Fibroblast of skin of left quadriceps (primary cell): ENCODE measurements at places on chromosomes 1 and 21.
A peak's percentile ranks its signal among the peaks of the same experiment; 100 is the strongest.

DNA sequence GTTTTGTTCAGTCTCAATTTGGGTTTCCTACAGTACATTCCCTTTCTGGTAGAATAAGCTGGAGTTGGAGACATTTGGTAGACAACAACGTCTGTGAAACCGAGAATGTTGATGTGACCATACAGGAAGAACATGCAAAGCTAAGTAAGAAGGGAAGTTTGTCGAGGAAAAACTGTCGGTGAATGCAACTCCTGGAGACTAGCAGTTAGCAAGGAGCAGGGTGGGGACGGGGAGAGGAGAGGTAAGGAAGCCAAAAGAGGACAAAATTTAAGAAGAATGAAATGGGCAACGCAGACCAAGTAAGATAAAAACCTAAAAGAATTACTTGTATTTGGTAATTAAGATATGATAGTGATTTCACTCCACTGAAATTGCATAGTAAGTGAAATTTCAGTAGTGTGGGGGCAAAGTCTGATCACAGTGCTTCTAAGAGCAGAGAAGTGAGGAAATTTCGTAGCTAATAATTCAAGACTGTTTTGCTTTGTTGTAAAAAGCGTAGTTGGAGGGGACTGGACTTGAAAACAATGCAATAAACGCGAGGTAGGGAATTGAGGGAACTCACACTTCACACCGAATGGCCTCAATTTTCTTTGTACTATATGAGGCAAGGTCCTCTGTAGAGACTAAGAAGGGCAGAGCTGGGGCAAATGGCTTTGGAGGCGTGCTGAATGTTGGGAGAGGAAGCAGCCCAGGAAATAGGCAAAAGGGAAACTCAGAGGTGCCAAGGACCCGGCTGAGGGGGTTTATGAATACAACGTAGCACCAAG lies 787 bp upstream of the GIPC2 start:
- DNase-seq, result no peak

DNA sequence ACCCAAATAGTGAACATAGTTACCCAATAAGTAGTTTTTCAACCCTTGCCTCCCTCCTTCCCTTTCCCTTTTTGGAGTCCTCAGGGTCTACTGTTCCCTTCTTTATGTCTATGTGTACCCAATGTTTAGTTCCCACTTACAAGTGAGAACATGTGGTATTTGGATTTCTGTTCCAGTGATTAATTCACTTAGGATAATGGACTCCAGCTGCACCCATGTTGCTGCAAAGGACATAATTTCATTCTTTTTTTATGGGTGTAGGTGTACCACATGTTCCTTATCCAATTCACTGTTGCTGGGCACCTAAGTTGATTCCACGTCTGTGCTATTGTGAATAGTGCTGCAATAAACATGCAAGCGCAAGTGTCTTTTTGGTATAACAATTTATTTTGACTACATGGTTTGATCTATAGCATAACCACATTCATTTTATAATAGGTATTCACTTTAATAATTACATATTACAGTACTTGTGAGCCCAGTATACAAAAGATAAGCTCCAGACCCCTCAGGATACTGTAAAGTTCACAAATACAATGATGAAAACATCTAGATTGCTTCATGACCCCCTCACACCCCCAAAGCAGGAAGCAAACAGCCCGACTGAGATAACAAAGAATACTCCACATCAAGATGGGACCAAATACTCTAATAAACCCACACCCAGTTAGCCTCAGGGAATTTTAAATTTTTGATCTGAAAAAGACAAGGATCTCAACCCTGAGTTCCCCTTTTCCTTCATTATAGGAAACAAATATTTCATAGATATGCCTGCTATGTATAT lies 45.3 kb downstream of the PUM1 start:
- no peak for DNase-seq

- no peak for DNase-seq
Measured at GRCh38 chr1:219639876-219640577, 27.1 kb upstream of the ZC3H11B start.

GRCh38 chr1:235938709-235939479 lies 72.2 kb upstream of the LYST start:
- DNase-seq, result no peak

DNA sequence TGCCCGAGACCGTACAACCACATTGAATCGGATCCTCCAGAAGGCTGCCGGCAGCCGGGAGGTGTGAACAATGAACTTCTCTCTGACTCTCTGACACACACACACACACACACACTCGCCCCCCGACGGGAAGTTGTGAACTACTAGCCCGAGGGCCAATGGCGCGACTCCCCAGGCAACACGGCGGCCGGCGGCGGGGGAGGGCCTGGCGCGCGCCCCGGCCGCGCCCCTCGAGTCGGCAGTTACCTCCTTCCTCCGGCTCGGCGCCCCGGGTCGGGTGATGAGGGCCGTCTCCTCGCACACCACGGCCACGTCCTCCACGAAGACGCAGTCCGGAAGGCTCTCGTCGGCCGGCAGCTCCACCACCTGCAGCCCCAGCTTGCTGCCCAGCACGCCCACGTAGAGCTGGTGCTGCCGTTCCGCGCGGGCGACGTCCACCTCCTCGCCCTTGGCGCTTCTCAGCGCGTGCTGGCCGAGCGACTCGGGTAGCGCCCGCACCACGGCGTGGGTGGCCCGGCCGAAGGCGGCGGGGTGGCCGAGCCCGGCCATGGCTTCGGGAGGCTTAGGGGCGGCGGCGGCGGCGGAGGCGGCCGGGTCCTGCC lies 361 bp downstream of the DDAH1 start:
- no peak for DNase-seq

GRCh38 chr1:169060043-169060722 lies 46.3 kb upstream of the ATP1B1 start:
- DNase-seq, result peak; percentile 4

DNA sequence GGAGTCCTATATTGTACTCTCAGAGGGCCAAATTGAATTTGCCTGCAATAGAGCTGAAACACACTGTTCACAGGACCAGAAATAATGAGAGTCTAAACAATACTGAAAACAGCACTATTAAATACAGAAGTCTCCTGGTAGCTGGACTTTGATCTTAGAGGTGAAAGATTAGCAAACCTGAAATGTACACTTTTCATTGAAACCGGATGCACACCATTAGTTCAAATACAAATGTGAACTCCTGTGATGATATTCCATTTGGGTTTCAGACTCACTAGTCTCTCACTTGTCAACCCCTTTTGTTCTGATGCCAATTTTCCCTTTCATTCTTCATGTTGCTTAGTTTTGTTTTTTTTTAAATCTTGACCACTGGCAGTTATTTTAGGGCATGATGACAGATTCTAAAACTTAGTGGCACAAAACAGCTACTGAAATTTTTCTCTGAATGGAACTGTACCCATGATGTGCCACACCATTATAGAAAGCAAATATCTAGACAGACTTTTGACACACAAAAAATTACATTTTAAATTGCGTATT lies 5.9 kb upstream of the TNFSF4 start:
- no peak for DNase-seq

DNA sequence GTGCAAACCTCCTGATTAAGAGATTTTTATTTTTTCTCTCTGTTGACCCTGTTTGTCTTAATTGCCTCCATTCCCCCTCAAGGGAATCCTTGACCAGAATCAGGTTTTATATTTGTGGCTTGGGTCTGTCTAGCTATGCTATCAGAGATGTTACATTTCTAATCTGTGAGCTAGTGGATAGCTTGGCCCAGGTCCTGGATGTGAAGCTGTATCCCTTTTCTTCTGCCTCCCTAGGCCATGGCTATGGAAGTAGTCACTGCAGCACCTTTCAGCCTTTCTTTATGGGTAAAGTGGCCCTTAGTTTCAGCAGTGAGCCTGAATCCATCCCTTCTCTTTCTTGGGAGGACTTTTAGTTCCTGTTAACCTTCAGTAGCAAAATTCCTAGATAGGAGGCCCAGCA lies 17.0 kb upstream of the ANGEL2 start:
- no peak for DNase-seq

- DNase-seq, result no peak
Measured at GRCh38 chr1:58149271-58149812, 397.2 kb downstream of the OMA1 start.

- DNase-seq, result no peak
Measured at GRCh38 chr1:44827197-44828002, 15.7 kb downstream of the PTCH2 start.

DNA sequence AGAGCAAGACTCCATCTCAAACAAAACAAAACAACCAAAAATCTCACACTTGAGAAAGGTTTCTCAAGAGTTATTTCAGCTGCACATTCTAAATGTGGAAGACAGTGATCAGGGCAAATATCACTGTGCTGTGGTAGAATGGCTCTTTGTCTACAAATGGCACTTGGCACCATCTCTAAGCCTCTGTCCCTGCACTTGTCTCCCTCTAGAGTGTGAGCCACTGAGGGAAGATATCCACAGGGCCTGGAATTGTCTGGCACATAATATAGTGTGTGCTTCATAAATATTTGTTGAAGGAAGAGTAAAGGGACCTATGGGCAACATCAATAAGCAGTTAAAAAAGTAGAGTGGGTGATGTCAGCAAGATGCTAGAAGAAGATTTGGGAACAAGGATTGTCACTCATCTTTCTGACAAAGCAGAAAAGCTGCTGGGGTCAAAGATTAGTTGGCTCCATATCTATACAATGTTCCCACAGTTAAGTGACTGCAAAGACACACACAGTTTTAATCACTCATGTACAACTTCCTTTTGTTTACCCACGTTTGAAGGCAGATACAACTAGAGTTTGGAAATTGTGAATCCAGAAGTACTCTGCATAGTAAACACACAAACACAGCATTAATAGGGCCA lies 19.1 kb downstream of the CD101 start:
- DNase-seq, result no peak

DNA sequence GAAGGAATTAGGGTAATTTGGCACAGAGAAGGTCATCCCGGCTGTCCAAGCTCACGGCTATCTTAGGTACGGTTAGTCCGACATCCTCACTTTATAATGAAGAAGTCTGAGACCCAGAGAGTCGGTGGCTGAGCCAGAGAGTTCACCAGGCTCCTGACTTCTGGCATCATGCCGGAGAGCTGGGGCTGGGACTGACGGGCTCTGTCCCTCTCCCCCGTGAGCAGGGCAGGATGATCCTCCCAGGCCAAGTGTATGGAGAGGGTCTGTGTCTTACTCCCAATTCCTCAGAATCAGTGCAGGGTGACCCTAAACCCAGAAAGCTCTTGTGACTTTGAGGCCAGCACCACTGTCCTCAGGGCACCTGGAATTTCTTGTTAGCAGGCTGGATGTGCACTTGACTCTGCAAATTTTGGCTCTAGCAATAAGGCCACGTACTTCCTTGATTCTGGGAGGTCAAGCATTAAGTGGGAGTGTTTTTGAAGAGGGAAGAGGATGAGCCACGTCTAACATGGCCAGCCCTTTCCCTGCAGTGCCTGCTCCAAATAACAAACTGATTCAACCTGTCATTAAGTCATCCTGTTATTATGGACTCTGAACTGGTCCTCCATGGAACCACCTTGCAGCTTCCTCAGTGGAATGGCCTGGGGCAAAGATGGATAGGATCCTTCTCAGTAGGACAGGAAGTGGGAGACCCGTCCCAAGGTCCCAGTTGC lies 20.8 kb upstream of the BTG2 start:
- DNase-seq, result no peak
